Urinary bladder (tissue), 4 donors: ENCODE measurements at places on chromosomes 1 and 21. TPM values are rescaled to one million over a fixed set of nuclear protein-coding genes. Genes with fewer than 3 reads are reported as not detected.

Gene NGF
- total RNA-seq, result 5.8 TPM

Gene GRIK3
- 4.1 TPM for total RNA-seq

Gene F13B
- total RNA-seq, result not detected

Gene TFF1
- total RNA-seq, result not detected

Gene LEMD1
- not detected for total RNA-seq

Gene LYPD8
- total RNA-seq, result not detected

Gene ICOSLG
- total RNA-seq, result 2.7 TPM

Gene PRDM2
- total RNA-seq, result 34.2 TPM

Gene RGS8
- 0.05 TPM for total RNA-seq

Gene NEK2
- 13.1 TPM for total RNA-seq

Gene KRTAP12-2
- total RNA-seq, result not detected

Gene LCE1B
- total RNA-seq, result not detected

Gene ASCL5
- total RNA-seq, result not detected

Gene KPNA6
- 27.8 TPM for total RNA-seq
